ENCODE measurements at places on chromosomes 1 and 21.

- DNase-seq = no peak
These were observed 121.5 kb upstream of the KRTAP19-8 start for GRCh38 chr21:31159808-31160207.

DNA sequence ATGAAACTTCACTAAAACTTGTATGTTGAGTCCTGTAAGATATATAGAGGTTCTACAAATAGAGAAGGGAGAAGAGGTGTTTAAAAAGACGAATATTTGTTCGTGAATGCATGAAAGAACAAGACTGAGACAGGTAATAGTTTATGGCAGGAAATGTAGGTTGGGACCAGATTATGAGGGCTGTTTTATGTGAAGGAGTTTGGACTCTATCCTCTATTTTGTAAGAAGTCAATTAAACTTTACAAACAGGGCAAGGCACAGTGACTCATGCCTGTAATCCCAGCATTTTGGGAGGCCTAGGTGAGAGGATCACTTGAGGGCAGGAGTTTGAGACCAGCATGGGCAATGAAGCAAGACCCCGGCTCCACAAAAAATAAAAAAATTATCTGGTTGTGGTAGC, 5.7 kb downstream of the SLC35A3 start:
- DNase-seq = no peak

DNA sequence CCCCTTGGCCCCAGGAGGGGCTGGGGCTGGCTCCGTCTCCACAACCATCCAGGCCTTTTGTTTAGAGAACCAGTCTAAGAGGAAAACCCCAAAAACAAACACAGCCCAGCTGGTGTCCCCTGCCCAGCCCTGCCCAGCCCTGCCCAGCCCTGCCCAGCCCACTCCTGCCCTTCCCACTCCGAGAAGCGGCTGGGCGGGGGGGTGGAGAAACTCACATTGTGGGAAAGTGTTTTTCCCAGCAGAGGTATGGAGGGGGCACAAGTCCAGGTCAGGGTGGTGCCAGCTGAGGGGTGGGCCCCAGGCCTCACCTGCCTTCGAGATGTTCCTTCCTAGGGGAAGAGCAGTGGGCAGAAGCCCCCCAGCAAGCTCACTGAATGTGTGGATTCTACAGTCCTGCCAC, 10.0 kb upstream of the FAM131C start:
- no peak for DNase-seq

- no peak for DNase-seq
These were observed 11.2 kb upstream of the FGGY start for GRCh38 chr1:59285691-59286090.

- peak; percentile 54 for DNase-seq
These were observed 2.2 kb downstream of the SPATA6 start for GRCh38 chr1:48469616-48470480.

Measured in dermis microvascular lymphatic vessel endothelial cell (primary cell).